ENCODE measurements at places on chromosomes 7 and 10. TPM values are rescaled to one million over a fixed set of nuclear protein-coding genes. Genes with fewer than 3 reads are reported as not detected.

DNA sequence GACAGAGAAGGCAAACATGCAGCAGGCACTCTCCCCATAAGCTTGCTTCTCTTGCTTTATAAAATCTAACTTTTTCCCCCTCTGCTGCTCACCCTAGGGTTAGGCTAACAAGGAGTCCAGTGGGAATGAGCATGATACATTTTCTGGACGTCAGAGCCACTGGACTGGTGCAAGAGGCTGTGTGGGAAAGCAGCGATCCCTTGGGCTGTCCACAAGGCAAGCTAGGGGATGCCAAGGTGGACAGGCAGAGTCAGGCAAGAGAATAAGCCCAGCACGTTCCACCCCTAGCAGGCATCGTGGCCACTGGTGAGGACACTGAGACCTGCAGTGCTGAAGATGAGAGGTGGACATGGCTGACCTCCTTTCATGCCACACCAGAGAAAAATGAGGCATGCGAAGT is 290.9 kb upstream of the ZMIZ1 start:
- no peak overlapping the region for H3K4me3 ChIP-seq
- peaks cover 51% of the 10 kb centered on the region for H3K4me1 ChIP-seq
- no peaks in the 10 kb centered on the region for H3K27me3 ChIP-seq
- no peak for DNase-seq
- H3K27ac ChIP-seq: no peak overlapping the region

DNA sequence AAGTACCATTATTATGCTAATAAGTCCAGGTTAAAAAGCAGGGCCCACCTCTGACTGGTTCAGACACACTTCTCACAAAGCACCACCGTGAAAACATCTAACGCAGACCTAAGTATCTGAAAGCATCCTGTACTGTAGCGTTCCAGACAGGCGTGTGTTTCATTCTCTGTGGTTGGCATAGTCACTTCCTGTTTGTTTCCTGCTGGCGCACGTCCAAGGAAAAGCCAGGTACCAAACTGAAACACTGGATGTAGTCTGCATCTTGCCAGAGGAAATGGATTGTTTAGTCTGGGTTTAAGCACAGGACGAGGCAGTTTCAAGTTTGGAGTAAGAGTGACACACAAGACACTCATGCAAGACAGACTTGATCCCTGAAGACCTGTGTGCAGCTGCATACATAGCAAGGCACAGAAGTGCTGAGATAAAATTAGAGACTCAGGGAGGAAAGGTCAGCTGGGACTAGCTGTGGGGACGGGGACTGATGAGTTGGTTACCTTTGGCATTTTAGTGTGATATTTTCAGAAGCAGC is 23.3 kb downstream of the BPGM start:
- H3K4me1 ChIP-seq: no peaks in the 10 kb centered on the region
- no peak for DNase-seq
- H3K4me3 ChIP-seq: no peak overlapping the region
- H3K36me3 ChIP-seq: peaks cover 15% of the 10 kb centered on the region

- peaks cover 13% of the 10 kb centered on the region for H3K27me3 ChIP-seq
- H3K36me3 ChIP-seq: no peaks in the 10 kb centered on the region
- no peak overlapping the region for H3K27ac ChIP-seq
- H3K4me1 ChIP-seq: peaks cover 2% of the 10 kb centered on the region
- H3K4me3 ChIP-seq: no peak overlapping the region
These were observed 90.7 kb downstream of the MKI67 start for GRCh38 chr10:128035557-128035973.

DNA sequence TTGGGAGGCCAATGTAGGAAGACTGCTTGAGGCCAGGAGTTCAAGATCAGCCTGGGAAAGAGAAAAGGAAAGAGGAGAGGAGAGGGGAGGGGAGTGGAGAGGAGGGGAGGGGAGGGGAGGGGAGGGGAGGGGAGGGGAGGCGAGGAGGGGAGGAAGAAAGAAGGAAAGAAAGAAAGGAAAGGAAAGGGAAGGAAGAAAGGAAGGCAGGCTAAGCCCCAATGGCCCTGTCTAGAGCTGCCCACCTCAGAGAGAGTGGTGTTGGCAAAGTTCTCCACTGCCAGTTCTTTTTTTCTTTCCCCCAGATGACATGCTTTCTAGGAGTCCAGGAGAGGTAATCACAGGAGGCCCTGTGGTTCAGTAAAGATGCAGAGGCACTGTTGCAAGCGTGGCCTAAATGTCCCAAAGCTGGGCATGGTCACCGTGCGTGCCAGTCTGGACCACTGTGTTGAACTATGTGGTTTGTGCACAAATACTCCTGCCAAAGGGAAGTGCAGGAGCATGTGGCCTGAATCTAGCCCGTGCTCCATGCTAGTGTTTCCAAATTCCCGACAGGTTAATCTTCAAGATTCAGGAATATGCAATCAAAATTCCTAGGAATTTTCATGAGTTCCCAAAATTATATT is 39.7 kb downstream of the ODAD2 start:
- H3K36me3 ChIP-seq: no peaks in the 10 kb centered on the region
- H3K4me1 ChIP-seq: no peaks in the 10 kb centered on the region
- no peak overlapping the region for H3K4me3 ChIP-seq
- H3K27me3 ChIP-seq: no peaks in the 10 kb centered on the region
- no peak for DNase-seq

- H3K4me3 ChIP-seq: no peak overlapping the region
- H3K36me3 ChIP-seq: no peaks in the 10 kb centered on the region
- no peaks in the 10 kb centered on the region for H3K4me1 ChIP-seq
- no peak for DNase-seq
These were observed 66.3 kb upstream of the SLC25A13 start for GRCh38 chr7:96388166-96388565.

- no peak overlapping the region for H3K4me3 ChIP-seq
- no peaks in the 10 kb centered on the region for H3K4me1 ChIP-seq
- no peak for DNase-seq
- no peak overlapping the region for H3K27ac ChIP-seq
These were observed 135.4 kb upstream of the MDFIC start for GRCh38 chr7:114786455-114786854.

- no peak overlapping the region for H3K4me3 ChIP-seq
- no peak overlapping the region for H3K27ac ChIP-seq
- peaks cover 17% of the 10 kb centered on the region for H3K27me3 ChIP-seq
- peaks cover 1% of the 10 kb centered on the region for H3K36me3 ChIP-seq
These were observed 266.7 kb upstream of the INHBA start for GRCh38 chr7:41969561-41970105.

The RPEL1 gene
- total RNA-seq: not detected

DNA sequence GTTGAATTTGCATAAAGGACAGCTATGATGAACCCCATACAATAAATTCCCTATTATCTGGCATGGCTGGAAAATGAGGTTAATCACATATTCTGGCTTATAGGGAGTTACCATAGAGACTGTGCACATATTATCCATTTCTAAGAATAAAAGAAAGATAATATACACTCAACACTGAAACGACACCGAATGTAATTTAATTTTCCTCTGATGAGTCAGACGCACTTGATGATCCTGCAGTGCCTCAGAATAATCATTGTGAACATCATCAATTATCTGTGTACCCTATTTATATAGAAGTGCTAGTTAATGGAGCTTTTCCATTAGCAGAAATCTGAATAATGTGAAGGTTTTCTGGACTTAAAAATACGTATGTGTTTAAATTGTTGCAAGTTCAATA is 60.2 kb downstream of the SGCE start:
- H3K36me3 ChIP-seq: peaks cover 5% of the 10 kb centered on the region
- DNase-seq: no peak
- H3K4me1 ChIP-seq: peaks cover 39% of the 10 kb centered on the region
- H3K27ac ChIP-seq: no peak overlapping the region
- H3K27me3 ChIP-seq: no peaks in the 10 kb centered on the region

DNA sequence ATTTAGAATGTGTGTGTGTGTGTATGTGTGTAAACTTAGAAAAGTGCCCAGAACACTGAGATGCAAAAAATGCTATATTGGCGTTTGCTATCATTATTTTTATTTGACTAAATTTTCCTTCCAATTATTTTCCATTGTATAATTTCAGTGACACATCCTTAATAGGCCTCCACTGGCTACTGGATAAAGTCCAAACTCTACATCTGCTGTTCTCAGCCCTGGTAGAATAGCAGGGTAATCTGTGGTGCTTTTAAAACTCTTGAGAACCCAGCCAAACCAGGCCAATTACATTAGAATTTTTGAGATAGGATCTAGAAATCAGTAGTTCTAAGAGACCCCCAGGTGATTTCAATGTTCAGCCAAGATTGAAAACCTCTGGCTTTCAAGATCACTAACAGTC is 66.4 kb downstream of the ZNF503 start:
- no peak overlapping the region for H3K4me3 ChIP-seq

GRCh38 chr7:133489906-133490305 is 237.0 kb downstream of the EXOC4 start:
- H3K4me1 ChIP-seq: no peaks in the 10 kb centered on the region
- DNase-seq: no peak
- H3K36me3 ChIP-seq: peaks cover 11% of the 10 kb centered on the region
- peak overlapping the region; percentile 41 for H3K27ac ChIP-seq

DNA sequence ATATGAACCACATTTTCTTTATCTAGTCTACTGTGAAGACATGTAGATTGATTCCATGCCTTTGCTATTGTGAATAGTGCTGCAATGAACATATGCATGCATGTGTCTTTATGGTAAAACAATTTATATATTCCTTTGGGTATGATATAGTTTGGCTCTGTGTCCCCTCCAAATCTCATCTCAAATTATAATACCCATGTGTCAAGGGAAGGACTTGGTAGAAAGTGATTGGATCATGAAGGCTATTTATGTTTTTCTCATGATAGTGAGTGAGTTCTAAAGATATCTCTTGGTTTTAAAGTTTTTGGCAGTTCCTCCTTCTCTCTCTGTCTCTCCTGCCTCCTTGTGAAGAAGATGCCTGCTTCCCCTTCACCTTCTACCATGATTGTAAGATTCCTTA is 248.7 kb downstream of the GPR37 start:
- H3K4me1 ChIP-seq: no peaks in the 10 kb centered on the region
- H3K4me3 ChIP-seq: no peak overlapping the region
- H3K36me3 ChIP-seq: no peaks in the 10 kb centered on the region
- H3K27me3 ChIP-seq: no peaks in the 10 kb centered on the region

The MSMB gene
- not detected for total RNA-seq

The PNLIPRP3 gene
- total RNA-seq: not detected

- H3K27ac ChIP-seq: no peak overlapping the region
- no peak for DNase-seq
- peaks cover 10% of the 10 kb centered on the region for H3K36me3 ChIP-seq
- no peaks in the 10 kb centered on the region for H3K4me1 ChIP-seq
These were observed 99.4 kb downstream of the RNF216 start for GRCh38 chr7:5681979-5682546.

DNA sequence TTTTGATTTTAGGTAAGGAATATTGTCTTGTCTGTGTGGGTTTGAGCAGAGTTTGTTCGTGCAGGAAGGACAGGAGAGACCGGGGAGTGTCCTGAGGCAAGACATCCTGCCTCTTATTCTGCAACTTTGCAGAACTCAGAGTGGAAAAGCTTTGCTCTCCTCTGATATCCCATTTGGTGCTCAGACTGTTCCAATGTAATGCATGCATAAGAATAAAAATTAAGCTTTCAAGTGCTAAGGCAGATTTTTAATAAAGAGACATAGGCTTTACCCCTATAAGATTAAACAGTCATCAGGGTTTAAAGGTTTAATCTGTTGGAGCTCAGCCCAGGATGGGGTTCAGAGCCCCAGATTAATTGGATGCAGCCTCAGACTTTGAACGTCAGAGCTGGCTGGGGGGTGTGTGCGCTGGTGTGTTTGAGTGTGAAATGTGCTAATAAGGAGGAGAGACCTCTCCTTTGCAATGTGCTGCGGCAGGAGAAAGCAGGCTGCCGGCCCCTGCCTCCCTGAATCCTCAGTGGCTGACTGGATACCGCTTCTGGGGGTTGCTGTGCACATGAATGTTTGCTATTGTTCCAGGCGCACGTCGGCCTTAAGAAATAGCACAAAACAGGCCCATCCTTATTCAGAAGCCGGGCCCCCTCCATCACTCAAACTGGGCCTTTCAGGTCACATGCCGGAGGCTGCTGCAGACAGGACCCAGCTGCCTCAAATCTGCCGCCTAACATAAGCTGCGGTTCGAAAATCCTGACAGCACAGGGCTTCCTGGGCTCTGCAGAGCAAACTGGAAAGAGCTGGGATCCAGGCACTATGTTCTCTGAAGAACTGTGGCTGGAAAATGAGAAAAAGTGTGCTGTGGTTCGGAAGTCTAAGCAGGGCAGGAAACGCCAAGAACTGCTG is 84.1 kb upstream of the PRR15 start:
- H3K4me3 ChIP-seq: no peak overlapping the region
- DNase-seq: no peak
- H3K4me1 ChIP-seq: peaks cover 42% of the 10 kb centered on the region
- H3K27me3 ChIP-seq: peaks cover 3% of the 10 kb centered on the region
- H3K36me3 ChIP-seq: no peaks in the 10 kb centered on the region

GRCh38 chr7:29593459-29593858 is 29.8 kb downstream of the PRR15 start:
- no peaks in the 10 kb centered on the region for H3K27me3 ChIP-seq
- no peaks in the 10 kb centered on the region for H3K4me1 ChIP-seq

The FAM131B gene
- 3.7 TPM for total RNA-seq

The VSIR gene
- total RNA-seq: 3.6 TPM

The RPP30 gene
- 53.5 TPM for total RNA-seq

The ABCB1 gene
- total RNA-seq: 0.48 TPM

- no peak for DNase-seq
- peaks cover 3% of the 10 kb centered on the region for H3K36me3 ChIP-seq
- H3K4me3 ChIP-seq: no peak overlapping the region
- H3K4me1 ChIP-seq: peaks cover 6% of the 10 kb centered on the region
- H3K27ac ChIP-seq: no peak overlapping the region
- no peaks in the 10 kb centered on the region for H3K27me3 ChIP-seq
These were observed 21.5 kb upstream of the IFRD1 start for GRCh38 chr7:112428715-112429114.

The ZNF239 gene
- 12.3 TPM for total RNA-seq

DNA sequence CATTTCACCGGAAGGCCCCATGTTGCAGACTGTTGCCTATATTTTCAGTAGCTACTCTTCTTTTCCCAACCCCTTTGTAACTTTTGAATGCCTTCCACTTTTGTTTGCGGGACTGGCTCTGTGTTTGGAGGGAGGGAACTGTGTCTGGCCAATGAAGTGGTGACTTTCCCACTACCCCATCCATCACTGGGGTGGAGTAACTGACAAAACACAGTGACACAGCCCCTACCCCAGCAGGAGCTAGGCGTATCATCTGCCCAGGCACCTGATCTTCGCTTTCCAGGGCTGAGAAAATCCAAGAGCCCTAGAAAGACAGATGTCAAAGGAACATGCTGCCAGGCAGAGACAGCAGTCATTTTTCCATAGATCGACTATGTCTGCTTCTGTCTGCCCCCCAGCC is 710.6 kb upstream of the CELF2 start:
- H3K4me1 ChIP-seq: no peaks in the 10 kb centered on the region
- H3K4me3 ChIP-seq: no peak overlapping the region
- H3K27me3 ChIP-seq: no peaks in the 10 kb centered on the region
- H3K27ac ChIP-seq: no peak overlapping the region
- DNase-seq: no peak

- DNase-seq: no peak
- no peaks in the 10 kb centered on the region for H3K27me3 ChIP-seq
- no peak overlapping the region for H3K4me3 ChIP-seq
- peaks cover 10% of the 10 kb centered on the region for H3K4me1 ChIP-seq
- H3K27ac ChIP-seq: no peak overlapping the region
These were observed 8.2 kb downstream of the FOXP2 start for GRCh38 chr7:114422507-114423501.
